Progenitor cell of endocrine pancreas (in vitro differentiated cells): ENCODE measurements at places on chromosomes 7 and 10. TPM values are rescaled to one million over a fixed set of nuclear protein-coding genes. Genes with fewer than 3 reads are reported as not detected.

- DNase-seq = no peak
- no peak overlapping the region for H3K4me3 ChIP-seq
- H3K27me3 ChIP-seq = no peaks in the 10 kb centered on the region
- H3K36me3 ChIP-seq = no peaks in the 10 kb centered on the region
- H3K27ac ChIP-seq = no peak overlapping the region
Observed at GRCh38 chr10:52479567-52479966, 165.5 kb downstream of the DKK1 start.

GRCh38 chr10:100341953-100342626 lies 4.9 kb upstream of the SCD start:
- no peaks in the 10 kb centered on the region for H3K36me3 ChIP-seq
- no peak overlapping the region for H3K4me3 ChIP-seq
- no peak for DNase-seq
- H3K27me3 ChIP-seq = no peaks in the 10 kb centered on the region

DNA sequence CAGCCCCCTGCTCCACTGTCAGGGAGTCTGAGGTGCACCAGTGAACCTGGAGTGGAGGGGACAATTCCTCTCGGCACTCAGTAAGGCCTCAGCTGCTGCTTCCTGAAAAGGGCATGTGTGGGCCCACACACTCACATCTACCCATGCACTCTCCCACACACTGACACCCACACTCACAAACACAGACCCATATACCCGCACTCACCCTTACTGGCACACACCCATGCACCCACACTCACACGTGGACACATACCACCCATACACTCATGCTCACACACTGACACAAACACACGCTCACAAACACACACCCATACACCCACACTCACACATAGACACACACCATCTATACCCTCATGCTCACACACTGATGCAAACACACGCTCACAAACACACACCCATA lies 31.9 kb downstream of the ADAMTS14 start:
- H3K4me3 ChIP-seq = no peak overlapping the region
- no peaks in the 10 kb centered on the region for H3K4me1 ChIP-seq
- H3K27ac ChIP-seq = no peak overlapping the region
- no peaks in the 10 kb centered on the region for H3K27me3 ChIP-seq
- no peak for DNase-seq

WASL gene
- 38.0 and 38.2 TPM in 2 replicates for total RNA-seq
